ENCODE measurements at places on chromosomes 16 and 17.

DNA sequence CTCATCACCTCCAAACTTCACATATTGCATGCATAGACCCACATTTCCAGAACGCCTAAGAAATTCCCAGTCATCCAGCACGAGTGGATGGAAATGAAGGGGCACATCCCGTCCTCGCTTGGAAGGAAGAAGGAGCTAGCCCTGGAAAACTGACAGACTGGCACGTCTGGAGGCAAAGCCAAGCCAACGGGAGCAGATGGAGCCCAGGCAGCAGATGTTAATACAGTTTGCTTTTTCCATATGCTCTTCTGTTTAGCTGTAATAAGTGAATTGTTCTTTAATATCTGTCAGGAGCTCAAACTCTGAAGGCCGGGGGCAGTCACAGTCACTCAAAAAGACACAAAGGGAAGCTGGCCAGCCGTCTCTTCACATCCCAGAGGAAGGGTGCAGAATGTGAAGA is 187.7 kb downstream of the XYLT1 start:
- no peak for DNase-seq

DNA sequence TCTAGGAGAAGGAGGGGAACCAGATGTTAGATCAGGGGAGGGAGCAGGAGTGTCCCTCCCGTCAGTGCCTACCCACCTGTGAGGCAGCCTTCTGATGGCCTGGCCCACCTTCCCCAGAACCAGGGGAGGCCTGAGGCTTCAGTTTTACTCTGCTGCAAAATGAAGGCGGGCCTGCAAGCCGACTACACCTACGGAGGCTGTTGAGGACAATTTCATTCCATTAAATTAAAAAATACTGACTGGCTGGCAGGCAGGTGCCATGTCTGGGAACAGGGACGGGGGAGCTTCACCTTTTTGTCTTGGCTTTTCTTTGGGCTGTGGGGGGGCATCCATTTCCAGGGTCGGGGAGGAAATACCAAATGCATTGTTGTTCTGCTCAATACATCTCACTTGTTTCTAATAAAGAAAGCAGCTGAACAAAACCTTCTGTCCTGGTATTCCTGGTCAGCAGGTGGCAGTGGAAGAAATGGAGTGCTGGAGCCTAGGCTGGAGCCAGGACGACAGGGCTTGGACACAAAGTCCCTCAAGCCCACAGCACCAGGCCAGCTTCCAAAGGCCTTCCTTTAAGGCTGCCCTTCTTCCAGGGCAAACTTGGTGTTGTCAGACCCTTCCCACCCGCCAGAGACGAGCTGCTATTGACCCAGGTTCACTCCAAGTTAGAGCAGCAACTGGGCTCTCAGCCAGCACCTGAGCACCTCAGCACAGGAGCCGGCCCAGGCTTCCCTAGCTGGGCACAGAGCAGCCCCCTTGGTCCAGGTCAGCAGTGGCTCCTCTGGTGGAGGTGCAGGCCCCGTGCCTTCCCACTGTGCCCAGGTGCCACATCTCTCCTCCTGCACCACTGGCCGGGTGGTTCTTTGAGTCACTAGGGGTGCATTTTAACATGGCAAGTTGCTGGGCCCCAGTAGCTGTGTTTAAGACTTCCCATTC is 23.5 kb downstream of the PLCD3 start:
- no peak for DNase-seq

DNA sequence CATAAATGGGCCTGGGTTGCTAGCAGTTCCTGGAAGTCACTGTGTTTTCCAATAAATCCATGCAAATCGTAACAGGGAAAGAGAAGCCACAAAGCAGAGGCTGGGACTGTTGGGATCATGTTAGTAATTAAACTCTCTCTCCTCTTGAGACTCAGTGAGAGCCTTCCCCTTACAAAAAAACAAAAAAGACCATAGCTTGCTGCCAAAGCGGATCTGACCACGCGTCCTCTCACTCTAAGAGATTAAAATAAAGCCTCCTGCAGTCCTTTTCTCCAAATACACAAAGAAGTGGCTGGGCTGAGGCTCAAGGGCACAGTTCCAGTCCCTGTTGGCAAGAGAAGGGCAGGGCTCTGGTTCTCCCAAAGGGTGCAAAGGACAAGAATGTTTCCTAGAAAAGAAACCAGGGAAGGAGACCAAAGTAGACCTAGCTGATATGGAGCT is 38.5 kb downstream of the PIGL start:
- no peak for DNase-seq

- no peak for DNase-seq
Observed at GRCh38 chr17:36197387-36197703, 787 bp upstream of the CCL3L1 start.

- DNase-seq, result no peak
Observed at GRCh38 chr16:1450218-1450617, 5.9 kb upstream of the CCDC154 start.

- no peak for DNase-seq
Observed at GRCh38 chr17:47955497-47956461, 1.9 kb downstream of the PRR15L start.

GRCh38 chr16:49464093-49464492 is 90.5 kb downstream of the C16orf78 start:
- no peak for DNase-seq

DNA sequence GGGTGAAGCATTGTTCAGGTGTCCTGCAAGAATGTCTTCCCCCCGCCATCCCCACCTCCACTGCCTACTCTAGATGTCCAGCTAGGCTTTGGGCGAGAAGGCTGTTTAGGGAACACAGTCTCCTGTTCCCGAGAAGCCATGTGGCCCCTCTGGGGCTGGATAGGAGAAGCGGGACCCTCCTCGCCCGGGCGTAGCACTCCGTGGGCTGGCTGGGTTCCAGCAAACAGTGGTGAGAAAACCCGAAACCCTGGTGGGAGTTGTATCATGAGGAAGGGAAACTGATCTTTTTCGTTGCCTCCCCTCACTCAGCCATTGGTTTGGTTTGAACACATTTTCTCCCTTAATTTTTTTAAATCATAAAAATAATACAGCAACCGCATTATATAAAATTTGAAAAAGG is 56.6 kb downstream of the IRF8 start:
- DNase-seq, result no peak

DNA sequence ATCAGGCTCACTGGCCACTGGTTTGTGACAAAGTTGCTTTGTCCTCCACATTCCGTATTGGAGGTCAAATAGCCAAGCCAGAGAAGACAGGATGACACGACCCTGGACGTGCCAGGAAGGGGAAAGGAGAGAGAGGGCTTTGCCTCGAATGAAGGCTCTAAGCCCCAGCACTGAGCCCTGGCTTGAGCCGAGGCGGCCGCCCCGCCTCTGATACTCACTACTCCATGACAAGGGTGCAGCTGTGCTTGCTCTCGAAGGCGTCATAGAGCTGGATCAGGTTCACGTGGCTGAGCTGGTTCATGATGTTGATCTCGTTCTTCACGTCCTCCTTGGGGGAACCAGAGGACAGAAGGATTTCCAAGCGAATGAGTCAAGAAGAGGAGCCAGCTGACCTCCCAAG is 19.3 kb downstream of the MYLK3 start:
- no peak for DNase-seq

GRCh38 chr16:30755955-30756780 is 5.7 kb downstream of the CFAP119 start:
- no peak for DNase-seq

DNA sequence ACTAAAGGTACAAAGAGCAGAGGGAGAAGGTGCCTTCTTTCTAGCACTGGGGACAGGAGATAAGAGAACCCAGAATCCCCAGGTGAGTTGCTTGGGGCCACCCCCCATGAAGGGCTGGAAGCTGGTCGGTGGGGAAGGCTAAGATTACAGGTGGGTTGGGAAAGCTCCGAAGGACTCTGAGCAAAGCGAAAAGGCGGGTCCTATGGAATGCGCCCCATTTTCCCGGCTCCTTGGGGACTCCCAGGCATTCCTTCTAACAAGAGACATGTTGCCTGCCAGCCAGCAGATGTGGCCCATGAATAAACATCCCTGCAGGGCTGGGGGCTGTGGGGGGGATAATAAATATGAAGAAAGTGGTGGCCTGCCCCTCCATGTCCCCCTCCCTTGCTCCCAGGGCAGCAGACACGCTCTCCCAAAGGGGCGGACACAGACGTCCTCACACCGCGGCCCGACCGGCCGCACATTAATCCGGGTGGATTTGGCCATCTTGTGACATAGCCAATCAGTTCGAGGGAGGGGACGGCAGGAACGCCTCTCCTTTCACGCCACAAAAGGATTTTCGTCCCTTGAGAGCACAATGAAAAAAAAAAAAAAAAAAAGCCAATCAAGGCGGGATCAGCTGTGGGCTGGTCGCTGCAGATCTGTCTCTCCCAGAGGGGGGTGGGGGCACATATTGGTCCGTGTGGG is 98.5 kb downstream of the SOX9 start:
- no peak for DNase-seq

DNA sequence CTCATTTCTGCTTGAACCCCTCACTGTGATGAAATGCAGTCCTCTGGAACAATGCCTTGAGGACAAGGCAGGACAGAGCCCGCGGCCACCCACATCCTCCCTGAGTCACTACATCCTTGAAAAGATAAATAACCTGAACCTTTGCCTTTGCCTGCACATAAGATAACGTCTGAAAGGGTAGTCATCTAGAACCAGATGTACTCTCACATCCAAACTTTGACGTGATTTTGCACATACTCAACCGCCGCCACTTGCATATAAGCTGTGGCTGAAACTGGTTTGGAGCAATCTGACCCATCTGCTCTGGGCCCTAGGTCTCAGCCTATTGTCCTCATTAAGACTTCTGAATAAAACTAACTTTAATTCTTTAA is 252.1 kb downstream of the PHKB start:
- peak; percentile 53 for DNase-seq

DNA sequence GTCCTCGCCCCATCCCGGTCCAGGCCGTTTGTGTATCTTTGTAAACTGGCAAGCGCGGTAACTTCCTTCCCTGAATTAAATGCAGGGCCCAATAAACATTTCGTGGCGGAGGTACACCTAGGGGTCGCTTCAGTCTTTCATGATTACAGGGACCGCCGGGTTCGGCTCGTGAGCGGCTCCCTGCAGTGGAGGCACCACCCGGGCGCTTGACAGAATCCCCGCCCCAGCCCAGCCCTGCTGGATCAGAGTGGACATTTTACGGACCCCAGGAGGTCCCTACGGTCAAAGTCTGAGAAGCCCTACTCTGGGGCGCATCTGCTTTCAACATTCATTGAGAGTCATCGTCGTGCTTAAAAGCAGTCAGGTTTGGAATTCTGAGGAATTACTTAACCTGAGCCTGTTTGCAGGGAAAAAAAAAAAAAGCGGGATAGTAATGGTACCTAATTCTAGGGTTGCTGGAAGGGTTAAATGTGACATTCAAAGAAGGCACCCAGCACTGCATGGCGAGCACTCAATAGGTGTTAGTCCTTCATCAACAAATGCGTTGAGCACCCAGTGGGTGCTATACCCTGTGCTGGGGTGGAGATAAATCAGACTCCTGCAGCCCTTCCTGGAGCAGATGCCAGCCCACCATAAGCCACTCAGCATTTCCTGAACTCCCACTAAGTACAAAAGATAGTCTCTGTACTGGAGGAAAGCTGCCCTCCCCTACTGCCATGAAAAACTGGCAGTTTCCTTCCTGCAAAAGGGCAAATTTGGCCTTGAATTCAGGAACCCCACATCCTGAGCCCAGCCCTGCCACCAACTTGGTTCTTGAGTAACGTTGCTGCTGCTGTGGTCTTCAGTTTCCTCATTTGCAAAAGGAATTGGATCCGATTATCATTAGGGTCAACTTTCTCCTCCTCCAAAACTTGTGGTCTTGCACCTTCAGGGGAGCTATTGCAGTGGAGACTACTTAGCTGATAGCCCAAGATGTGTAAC is 658 bp upstream of the DUSP3 start:
- peak; percentile 78 for DNase-seq

GRCh38 chr17:77528516-77529327 is 388.0 kb downstream of the SEC14L1 start:
- DNase-seq, result peak; percentile 60

GRCh38 chr16:66188917-66189725 is 177.4 kb upstream of the CDH5 start:
- no peak for DNase-seq

DNA sequence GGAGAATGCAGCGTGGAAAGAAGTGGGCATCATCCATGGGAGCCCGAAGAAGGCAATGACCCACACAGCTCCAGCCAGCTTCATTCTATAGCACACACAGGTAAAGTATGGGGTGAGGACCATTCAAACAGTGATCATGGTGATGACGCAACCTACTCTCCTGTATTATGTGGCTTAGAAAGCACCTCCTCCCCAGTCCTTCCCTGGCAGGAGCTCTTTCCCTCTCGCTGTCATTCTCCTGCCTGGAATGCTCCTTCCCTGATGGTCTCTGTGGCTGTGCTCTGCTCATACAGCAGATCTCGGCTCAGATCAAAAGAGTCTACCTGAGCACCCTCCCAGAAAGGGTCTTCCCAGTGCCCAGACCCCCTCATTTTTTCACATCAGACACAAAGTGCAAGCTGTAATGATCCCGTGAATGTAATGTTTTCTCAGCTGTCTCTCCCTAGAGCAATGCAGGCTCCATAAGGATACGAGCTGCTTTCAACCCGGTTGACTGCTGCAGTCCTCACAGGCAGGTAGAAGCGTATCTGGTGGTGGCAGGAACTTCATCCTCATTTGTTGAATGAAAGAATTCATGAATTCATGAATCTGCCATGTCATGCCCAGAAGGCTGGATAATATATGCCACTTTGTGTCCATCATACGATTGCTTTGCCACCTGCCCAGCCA is 248.8 kb downstream of the HS3ST3A1 start:
- no peak for DNase-seq

- no peak for DNase-seq
Observed at GRCh38 chr16:50224286-50224685, 42.1 kb upstream of the ADCY7 start.

- DNase-seq, result no peak
Observed at GRCh38 chr16:47947723-47948122, 208.1 kb downstream of the ABCC12 start.

GRCh38 chr17:75637143-75637538 is 3.9 kb downstream of the SMIM5 start:
- no peak for DNase-seq

GRCh38 chr17:55394357-55395021 is 27.1 kb downstream of the MMD start:
- no peak for DNase-seq

DNA sequence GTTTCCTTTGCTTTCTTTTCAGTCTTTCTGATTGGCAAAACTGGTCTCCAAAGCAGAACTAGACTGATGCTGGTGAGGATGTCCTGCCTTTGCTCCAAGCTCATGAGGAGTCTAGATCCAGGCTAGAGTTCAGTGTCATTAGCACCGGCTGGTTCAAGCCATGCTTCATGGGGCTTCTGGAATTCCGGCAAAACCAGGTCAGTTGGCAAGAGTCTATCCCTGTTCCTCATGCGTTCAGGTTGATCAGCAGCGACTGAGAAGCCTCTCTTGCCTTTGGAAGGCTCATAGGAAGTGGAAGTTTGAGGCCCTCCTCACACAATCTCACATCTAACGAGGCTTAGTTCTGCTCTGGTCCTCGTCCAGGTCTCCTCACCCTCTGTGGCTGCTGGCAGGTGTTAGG is 194.3 kb downstream of the HS3ST3A1 start:
- no peak for DNase-seq

- peak; percentile 38 for DNase-seq
Observed at GRCh38 chr16:55944377-55944802, 69.2 kb upstream of the CES5A start.

- no peak for DNase-seq
Observed at GRCh38 chr16:66844009-66844341, 239 bp upstream of the CA7 start.

- DNase-seq, result peak; percentile 32
Observed at GRCh38 chr17:6303664-6304063, 131.3 kb downstream of the AIPL1 start.

Measured in common myeloid progenitor, CD34-positive (primary cell).